ENCODE measurements at places on chromosomes 12 and 14.

DNA sequence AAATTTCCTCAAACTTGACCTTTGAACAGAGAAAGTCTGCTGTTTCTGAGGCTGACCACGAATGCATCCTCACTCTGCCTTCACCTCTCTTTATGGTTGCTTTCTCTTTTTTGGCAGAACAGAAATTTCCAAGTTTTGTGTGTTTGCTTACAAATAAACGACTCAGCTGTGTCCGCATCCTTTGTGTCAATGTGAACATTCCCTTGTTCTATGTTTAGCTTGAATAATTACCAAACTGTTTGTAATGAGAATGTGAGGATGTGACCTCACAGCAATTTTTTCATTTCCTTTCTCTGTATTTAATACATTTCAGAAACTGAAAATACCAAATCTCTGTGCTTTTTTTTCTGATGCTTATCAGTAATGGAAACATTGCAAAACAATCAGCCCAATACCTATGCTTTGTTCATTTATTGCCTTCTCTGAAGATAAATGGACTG lies 410.9 kb downstream of the EGLN3 start:
- H3K27me3 ChIP-seq, result no peaks in the 10 kb centered on the region
- peaks cover 3% of the 10 kb centered on the region for H3K4me1 ChIP-seq
- DNase-seq, result no peak
- no peak overlapping the region for H3K27ac ChIP-seq
- H3K36me3 ChIP-seq, result no peaks in the 10 kb centered on the region

DNA sequence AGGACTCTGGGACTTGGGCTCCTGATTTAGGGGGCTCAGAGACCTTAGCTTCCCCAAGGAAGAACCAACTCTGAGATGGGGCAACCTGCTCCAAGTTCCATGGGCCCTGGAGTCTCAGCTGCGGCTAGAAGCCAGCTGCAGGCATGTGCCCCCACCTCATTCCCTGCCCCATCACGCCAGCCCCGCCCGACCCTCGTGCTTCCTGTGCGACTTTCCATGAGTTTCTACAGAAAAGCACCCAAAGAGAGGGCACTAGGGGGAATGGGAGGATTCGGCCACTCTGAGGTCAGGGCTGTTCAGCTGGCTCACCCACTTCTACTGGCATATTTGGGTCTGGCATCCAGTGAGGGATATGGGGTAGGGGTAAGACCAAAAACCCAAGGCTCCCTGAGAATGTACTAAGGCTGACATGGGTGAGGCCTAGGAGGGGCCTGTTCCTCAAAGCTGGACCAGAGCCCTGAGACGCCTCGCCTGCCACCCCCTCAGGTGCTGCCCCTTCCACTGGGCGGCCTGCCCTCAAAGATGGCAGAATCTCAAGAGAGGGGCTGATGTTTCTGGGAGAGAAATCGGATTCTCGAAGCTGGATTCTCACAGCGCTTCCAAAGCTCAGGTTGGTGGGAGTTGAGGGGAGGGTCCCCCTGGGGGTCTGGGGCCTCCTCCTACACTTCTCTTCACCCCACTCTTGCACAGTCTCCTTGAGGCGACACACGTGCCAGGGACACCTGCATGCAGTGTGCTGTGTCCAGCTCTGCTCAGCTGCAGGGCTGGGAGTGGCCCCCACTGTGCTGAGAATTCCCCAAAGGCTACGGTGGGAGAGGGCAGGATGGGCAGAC lies 22.1 kb downstream of the FAIM2 start:
- no peaks in the 10 kb centered on the region for H3K36me3 ChIP-seq
- DNase-seq, result no peak
- no peak overlapping the region for H3K27ac ChIP-seq
- no peaks in the 10 kb centered on the region for H3K4me1 ChIP-seq

- H3K27me3 ChIP-seq, result peaks cover 42% of the 10 kb centered on the region
- peak overlapping the region; percentile 50 for H3K4me3 ChIP-seq
- H3K36me3 ChIP-seq, result peaks cover 11% of the 10 kb centered on the region
- no peak for DNase-seq
- peak overlapping the region; percentile 74 for H3K27ac ChIP-seq
- peaks cover 21% of the 10 kb centered on the region for H3K4me1 ChIP-seq
Observed at GRCh38 chr12:11497995-11498394, 102.6 kb upstream of the PRB2 start.

- peaks cover 2% of the 10 kb centered on the region for H3K36me3 ChIP-seq
- H3K27me3 ChIP-seq, result no peaks in the 10 kb centered on the region
- DNase-seq, result no peak
- no peak overlapping the region for H3K27ac ChIP-seq
- no peak overlapping the region for H3K4me3 ChIP-seq
Observed at GRCh38 chr12:82691513-82691912, 4.8 kb downstream of the TMTC2 start.

Data from stimulated activated naive B cell treated with anti-CD40 and anti-IgM and Interleukin-4, amounts not matched to agents 10 μg/mL and 1 μg/mL and 100 μg/mL, for 72 hours (primary cell).